ENCODE measurements at places on chromosomes 11 and 22.

- DNase-seq, result no peak
These were observed 61.1 kb upstream of the CD44 start for GRCh38 chr11:35077709-35078469.

- DNase-seq, result no peak
These were observed 1.1 kb downstream of the FAT3 start for GRCh38 chr11:92225568-92226330.

GRCh38 chr11:34273099-34273498 is 84.7 kb downstream of the ABTB2 start:
- no peak for DNase-seq

DNA sequence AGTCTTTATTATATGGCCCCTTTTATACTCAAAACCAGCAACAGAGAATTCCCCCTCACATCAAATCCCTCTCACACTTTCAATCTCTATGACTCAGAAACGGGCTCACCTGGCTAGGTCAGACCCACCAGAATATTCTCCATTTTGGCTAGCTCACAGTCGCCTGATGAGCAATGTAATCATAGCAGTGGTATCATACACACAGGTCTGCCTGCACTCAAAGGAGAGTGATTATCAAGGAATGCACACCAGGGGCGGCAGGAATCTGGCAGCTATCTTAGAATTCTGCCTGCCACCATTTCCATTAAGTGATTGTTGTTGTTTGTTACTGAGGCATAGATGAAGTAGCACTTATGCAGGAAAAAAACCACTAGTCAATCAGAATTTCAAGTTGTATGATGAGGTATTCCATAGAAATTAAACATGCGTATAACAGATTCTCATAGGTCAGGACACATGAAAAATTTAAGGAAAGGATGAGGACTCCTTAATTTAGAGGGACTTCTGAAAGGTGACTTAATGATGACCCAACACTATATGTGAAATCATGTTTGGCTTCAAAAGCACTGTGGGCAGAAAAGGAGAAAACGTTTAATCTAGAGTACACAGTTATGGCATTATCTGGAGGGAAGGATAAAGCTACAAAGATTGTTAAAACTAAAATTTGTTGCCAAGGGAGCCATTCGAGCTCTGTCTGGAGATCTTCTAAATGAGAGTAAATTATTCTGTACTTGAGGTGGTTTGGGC is 185.8 kb upstream of the DDI1 start:
- no peak for DNase-seq

DNA sequence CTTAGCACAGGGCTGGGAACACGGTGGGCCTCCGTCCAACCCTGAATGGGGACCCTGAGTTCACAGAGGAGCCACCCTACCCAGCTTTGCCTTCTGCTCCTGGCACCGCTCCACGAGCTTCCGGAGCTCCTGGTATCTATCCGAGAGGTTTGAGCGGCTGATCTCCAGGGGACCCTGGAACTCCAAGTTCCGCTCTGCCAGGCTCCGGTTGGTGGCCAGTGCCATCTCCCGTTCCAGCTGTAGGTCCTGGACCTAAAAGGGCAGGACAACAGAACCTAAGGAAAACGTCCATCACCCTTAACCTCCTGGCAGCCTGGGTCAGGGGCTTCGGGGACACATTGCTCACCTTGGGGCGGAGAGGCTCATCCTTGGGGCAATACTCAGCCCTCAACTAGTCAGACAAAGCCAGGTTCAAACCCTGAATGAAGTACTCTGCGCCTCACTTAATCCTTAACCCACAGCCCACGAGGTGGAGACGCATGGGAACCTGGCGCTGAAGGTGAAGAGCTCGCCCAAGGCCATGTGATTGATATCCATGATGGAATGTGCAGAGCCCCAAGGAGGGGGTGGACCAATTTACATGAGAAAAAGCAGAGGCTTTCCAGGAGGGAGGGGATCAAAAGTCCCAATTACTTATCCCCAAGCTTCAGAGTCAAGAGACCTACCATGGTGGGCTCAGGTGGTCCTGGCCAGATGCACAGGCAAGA is 27.1 kb downstream of the VPS37C start:
- DNase-seq, result no peak
